GDM1 (cell line): ENCODE measurements at places on chromosomes 6 and 20.

DNA sequence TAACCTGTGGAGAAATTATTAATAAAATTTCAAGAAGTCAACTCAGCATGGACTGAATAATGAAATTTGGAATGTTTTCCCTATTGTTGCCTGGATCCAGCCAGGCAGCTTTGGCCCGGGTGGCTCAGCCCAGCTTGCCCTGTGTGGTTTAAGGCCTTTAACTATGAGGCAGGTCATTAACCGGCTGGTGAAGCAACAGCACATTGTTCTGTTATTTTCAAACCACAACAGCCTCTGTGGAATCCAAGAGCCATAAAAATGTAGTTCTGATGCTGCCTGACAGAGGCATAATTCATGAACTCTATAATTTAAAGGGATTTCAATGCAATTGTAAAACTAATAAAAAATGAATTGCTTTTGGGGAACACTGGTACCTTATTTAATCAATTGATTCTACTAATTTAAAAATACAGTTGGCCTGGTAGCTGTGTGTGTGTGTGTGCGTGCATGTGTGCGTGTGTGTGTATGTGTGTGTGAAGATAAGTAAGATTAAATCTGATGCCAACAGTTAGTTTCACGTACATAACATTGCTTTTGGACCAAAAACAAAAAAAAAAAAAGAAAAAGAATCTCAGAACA lies 117.7 kb downstream of the RPS12 start:
- DNase-seq = no peak

DNA sequence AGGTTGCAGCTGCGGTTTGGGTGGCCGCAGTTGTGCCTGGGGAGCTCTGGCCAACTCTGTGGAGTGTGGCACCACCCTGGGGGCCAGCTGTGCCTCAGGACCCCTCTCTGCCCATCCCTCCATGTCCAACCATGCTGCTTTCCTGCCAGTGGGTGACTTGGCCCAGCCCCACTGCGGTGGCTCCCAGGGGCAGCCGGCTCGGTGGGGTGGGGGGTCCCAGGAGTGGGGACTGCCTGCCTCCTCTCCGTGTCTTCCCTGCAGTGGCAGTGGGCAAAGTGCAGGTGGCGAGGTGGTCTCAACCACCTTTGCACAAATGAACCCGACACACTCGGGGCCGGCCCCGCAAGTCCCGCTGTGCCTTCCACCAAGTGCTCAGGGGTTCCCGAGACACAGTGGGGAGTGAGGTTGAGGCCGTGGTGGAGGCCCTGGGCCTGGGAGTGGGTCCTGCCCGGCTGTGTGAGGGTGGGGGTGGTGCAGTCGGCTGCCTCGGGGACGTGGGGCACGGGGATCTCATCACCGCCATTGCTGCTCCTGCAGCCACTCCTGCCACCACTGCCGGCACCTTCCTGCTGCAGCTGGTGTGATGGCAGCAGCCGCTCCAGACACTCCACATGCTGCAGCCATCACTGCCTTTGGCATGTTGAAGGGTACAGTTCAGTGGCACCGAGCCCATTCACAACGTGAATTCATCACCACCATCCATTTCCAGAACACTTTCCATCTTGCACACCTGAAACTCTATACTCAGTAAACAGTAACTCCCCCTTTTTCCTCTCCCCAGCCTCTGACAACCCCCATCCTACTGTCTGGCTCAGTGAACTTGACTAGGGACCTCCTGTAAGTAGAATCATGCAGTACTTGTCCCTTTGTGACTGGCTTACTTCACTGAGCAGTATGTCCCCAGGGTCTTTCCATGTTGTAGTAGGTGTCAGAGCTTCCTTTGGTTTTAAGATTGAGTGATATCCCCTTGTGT lies 10.7 kb upstream of the SLCO4A1 start:
- no peak for DNase-seq

DNA sequence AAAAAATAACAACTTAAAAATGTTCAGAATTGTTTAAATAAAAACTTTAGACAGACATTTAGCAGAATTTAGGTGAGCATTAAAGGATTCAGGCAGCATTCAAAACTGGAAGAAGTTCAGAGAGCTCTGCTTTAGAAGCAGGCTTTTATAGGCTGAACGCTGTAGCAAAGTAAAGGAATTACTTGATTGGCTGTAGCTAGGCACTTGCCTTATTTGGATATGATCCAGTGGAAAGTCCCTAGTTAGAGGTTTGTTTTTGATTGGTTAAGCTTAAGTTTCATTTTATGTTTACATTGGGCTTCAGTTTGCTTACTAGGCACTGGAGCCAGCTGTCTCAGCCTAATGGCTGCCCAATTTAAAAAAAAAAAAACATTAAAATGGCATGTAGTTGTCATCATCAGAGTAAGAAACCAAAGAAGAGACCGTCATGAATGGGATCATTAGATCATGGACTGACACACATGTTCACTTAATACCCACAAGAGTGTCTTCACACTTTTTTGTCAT lies 65.1 kb downstream of the CBFA2T2 start:
- peak; percentile 37 for DNase-seq

DNA sequence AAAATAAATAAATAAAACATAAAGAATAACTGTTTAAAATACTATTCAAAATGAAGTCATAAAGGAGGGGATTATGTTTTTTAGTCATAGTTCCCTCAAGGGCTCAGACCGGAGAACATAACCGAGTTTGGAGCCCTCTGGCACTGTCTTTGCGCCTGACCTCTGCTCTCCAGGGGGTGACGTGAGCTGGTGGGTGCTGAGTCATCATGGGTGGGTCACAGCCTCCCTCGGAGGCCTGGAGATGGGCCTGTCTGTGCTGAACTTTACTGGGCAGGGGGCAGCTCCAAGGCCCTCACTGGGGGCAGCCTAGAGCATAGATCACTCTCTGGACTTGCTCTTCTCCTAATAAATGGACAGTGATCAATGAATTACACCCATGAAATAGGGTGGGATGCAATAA lies 3.1 kb upstream of the MAVS start:
- DNase-seq = no peak

- DNase-seq = no peak
These were observed 213.9 kb upstream of the LAMP5 start for GRCh38 chr20:9300534-9300933.

- DNase-seq = no peak
These were observed 14.6 kb upstream of the SYNJ2 start for GRCh38 chr6:157967020-157967419.

DNA sequence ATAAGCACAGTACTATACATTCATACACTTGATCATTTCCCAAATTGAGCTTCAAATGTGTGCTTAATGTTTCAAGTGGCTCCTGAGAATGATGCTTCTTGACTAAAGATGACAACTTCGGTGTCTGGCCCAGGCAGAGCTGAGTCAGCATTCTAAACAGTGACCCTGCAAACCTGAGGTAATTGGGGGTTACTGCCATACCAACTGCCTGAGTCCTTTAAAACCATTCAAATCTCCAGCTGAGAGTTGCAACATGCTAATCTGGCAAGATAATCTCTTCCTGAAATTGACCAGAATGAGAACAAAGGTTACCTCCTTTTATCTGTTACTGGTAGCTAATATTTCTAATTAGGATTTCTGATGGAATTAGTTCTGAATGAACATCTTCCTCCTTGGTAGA lies 8.2 kb downstream of the BACH2 start:
- no peak for DNase-seq

GRCh38 chr6:48057601-48058000 lies 53.4 kb downstream of the PTCHD4 start:
- DNase-seq = no peak

GRCh38 chr20:41057999-41058673 lies 29.5 kb downstream of the TOP1 start:
- DNase-seq = no peak

- DNase-seq = no peak
These were observed 2.0 kb downstream of the LRRC1 start for GRCh38 chr6:53796791-53797190.

DNA sequence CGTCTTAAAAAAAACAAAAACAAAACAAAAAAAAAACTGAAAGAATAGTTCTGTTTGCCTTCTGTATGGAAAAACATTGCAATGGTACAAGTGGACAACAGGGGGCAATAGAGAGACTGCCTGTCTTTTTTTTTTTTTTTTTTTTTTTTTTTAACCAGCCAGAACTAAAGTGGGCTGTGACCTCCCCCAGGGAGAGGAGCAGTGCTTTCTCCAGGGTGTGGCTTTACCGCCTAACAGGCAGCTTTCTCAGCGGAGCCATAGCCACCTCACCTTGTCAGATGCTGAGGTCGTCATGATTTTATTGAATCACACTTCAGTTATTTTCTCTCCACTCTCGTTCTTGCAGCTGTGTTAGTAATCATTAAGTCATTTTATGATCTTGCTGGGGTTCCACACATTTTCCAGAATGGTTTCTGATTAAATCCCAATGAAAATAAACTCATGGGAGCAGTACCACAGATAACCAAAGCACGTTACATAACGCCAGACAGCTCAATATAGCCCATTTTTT lies 78.4 kb downstream of the GMPR start:
- DNase-seq = no peak

DNA sequence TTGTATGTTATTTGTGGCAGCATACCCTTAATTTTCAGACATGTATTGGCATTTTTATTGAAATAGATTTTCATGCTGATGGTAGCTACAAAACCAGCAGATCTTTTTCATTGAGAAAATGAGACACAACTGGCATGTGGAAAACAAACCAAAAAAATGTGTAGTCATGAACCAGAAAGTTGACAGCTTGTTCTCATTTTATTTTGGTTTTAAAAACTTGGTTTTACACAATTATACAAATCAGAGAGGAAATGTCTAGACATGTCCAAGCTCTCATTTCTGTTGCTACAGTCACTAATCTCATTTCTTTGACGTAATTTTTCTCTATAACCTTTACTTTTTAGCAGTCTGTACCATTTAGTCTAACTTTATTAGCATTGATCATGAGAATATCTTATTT lies 85.4 kb downstream of the GRIK2 start:
- DNase-seq = no peak

- DNase-seq = no peak
These were observed 50.3 kb downstream of the OR2B2 start for GRCh38 chr6:27861861-27862260.

- DNase-seq = no peak
These were observed 4.1 kb downstream of the TRPC4AP start for GRCh38 chr20:35088231-35089145.

DNA sequence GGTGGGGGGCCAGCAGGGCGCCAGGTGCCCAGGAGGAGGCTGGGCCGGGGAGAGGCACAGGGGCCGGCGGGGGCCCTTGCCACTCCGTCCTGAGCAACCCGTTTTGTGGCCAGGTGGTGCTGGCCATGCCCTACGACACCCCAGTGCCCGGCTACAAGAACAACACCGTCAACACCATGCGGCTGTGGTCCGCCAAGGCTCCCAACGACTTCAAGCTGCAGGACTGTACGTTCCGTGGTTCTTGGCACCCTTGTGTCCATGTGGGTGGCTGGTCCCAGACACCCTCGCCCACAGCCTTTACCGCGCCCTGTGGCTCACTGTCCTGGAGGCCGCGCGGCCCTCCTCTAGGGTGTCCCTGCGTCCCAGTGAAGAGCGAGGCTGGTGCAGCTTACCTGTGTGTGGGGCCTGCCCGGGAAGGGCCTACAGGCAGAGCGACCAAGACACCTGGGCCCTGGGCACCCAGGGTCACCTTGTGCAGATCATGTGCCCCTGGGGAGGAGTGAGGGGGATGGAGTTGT lies 28.7 kb downstream of the PYGB start:
- DNase-seq = no peak
